ENCODE measurements at places on chromosomes 6 and 20.

DNA sequence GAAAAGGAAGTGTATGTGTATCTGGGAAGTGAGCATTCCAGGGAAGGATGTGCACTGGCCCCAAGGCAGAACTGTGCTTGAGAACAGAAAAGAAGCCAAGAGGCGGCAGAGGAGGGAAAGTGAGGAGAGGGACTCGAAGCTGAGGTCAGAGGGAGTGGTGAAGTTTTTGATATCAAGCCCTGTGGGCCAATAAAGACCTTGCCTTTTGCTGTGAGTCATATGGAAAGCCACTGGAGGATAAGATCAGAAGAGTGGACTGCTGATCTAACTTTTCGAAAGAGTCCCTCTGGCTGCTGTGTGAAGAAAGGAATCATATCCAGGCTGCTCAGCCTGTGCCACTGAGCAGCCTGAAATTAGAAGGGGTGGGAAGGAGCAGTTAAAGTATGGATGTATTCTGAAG, 99.4 kb downstream of the EYA4 start:
- DNase-seq = no peak

GRCh38 chr20:38563802-38564431, 17.1 kb upstream of the ADIG start:
- no peak for DNase-seq

DNA sequence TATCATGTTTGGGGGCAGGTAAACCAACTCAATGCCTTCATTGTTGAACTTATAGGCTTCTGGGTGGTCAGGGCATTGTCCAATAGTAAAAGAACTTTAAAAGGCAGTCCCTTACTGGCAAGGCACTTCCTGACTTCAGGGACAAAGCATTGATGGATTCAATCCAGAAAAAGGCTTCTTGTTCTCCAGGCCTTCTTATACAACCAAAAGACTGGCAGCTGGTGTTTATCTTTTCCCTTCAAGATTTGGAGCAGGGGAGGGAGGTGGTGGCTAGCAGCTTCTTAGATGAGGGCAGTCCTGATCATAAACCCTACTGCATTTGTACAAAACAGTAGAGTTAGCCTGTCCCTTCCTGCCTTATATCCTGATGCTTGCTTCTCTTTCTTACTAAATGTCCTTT, 57.5 kb downstream of the NCOA3 start:
- no peak for DNase-seq

- DNase-seq = no peak
Observed at GRCh38 chr6:162116902-162117525, 610.6 kb downstream of the PRKN start.

- DNase-seq = no peak
Observed at GRCh38 chr6:135002974-135003703, 51.5 kb downstream of the HBS1L start.
